ENCODE measurements at places on chromosomes 11 and 22.

- no peak for DNase-seq
These were observed 41.4 kb upstream of the B3GAT1 start for GRCh38 chr11:134453441-134453840.

- no peak for DNase-seq
These were observed 19.8 kb upstream of the PSMA1 start for GRCh38 chr11:14539982-14540421.

- no peak for DNase-seq
These were observed 14.3 kb upstream of the BCL9L start for GRCh38 chr11:118939953-118940598.

DNA sequence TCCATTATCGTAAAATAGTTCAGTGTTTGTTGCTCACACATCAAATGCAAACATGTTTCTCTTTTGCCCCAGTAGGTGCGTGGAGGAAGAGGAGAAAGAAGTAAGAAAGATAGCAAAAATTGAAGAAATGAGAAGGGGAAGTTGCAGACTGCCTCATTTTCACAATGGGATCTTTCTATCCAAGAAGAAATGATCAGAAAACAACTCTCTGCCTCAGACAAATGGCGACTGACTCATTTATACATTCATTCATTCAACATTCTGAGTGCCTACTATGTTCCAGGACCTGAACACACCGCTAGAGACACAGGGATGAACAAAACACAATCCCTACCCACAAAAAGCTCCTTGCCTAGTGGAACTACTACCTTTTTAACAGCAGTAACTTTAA is 367 bp downstream of the HPS5 start:
- no peak for DNase-seq

DNA sequence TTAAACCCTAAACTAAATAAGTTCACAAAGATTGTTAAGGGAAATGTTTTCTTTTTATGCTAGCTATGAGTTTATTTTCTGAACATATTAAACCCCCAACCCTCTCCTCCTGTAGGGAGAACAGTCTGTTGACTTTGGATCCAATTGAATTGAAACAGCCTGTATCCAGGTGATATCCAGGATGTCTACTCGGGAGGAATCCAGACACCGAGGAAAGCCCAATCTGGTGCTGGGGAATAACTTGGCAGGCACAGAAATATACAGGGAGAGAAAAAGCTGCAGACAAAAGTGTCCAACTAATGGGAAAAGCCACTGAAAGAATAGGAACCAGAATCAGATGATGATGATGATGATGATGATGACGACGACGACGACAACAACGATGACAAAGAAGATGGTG is 93.9 kb upstream of the API5 start:
- no peak for DNase-seq

DNA sequence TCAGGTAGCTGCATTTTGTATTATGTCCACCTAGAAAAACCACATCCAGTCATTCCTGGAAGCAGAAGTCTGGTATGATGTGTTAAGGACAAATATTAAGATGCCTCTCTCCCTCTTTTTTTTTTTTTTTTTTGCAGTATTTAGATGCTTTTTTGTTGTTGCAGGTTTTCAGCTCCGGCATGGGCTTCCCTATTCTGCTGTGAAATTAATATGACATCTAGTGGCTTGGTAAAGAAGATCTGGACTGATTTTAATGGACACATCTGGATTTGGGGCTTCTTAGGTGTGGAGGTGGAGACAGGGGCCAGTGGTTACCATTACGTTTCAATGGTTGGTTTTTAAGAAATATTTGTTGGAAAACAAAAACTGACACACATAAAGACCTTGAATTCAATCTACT is 47.5 kb upstream of the RASSF10 start:
- DNase-seq, result no peak

GRCh38 chr11:125053167-125053566 is 9.9 kb upstream of the SLC37A2 start:
- no peak for DNase-seq

- DNase-seq, result no peak
These were observed 20.0 kb upstream of the ZBTB16 start for GRCh38 chr11:114039551-114039950.

GRCh38 chr11:67276781-67277230 is 10.5 kb downstream of the GRK2 start:
- DNase-seq, result no peak

DNA sequence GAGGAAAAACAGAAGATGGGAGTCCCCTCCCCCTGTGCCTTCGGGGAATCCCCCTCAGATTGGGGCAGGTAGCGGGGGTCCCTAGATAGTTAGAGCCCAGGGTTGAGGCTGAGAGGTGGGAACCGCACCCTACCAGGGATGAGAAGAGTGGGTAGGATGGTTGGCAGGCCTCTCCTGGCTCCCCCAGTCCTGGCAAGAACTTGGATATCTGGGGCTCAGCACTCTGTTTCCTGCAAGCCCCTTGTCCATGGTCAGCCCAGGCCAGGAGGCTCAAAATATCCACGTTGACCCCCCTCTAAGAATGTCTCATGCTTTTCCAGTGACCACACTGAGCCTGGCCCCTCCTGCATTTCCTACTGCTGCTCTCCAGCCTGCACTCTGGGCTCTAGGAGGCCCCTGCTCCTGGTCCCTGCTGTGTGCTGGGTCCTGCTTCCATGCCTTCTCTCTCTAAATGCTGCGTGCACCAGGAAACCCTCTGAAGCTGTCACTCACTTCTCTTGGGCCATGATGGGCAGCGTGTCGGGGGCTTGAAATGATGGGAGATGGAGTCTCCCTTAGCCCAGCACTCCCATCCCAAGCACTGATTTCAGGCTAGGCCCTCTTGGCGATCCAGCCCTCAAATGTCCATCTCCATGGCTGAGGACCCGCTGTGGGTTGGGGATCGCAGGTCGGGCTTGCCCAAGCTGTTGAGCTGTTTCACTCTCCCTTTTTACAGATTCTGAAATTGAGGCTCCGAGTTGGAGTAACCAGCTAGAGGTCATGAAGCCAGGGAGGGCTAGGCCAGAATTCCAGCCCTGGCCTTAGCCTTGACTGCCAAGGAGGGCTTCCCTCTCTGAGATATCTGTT is 2.0 kb downstream of the MAP3K11 start:
- no peak for DNase-seq

- DNase-seq, result no peak
These were observed 7.6 kb downstream of the KCNQ1OT1 start for GRCh38 chr11:2691991-2692875.

DNA sequence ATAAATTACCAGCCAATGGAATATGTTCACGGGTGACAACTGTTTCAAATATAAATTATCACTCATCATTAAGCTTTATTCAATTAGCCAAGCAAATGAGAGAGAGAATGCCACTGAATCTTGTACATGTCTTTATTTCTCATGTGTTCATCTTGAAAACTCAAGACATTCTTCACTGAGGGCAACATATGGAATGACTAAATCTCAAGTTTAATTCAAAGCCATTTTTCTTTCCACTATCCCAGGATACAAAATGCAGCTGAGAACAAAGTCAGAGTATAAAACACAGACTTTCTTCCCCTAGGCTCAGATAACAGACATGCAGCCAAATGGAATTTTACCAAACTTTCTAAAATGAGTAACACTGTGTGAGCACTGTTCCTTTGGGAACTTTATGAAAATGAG is 12.1 kb upstream of the BBOX1 start:
- DNase-seq, result peak; percentile 24

DNA sequence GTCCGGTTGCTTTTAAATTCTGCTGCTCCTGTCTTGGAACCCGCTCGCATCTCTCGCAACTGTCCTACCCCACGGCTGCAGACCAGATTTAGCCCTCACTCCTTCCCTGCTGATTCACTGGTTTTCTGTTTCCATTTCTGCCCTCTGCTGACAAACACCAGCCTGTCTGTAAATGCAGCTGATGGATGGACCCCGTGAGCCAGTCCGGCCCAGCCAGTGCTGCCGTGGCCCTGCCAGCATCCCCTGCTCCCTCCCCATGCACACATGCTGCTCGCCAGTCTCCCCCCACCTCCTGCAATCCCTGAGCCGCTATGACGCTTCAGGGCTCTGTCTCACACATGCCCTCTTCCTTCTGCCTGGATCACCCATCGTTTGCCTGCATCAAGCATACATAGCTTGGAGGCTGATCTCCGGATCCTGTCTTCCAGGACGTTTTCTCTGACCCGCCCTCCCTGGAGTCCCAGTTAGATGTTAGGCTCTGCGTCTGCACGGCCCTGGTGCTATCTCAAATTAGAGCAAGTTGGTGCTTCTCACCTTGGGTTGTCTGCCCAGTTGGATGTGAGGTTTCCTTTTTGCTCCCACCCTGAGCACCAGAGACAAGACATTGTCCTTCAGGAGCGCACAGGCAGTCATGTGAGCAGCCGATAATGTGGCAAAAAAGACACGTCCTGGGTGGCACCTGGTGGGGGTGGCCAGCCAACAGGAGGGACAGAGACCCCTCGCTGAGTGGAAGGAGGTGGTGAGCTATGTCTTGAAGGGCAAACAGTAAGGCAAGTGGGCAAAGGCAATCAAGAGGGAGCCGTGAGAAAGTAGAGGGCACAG is 4.3 kb upstream of the ACR start:
- DNase-seq, result no peak
